Neural progenitor cell (in vitro differentiated cells): ENCODE measurements at places on chromosomes 12 and 14. TPM values are rescaled to one million over a fixed set of nuclear protein-coding genes. Genes with fewer than 3 reads are reported as not detected.

The TSHR gene
- total RNA-seq: not detected in 2 replicates

The KRT6C gene
- total RNA-seq: not detected in 2 replicates

- DNase-seq: no peak
These were observed 114.6 kb upstream of the KRAS start for GRCh38 chr12:25365340-25365730.

GRCh38 chr14:92850492-92850891 lies 56.4 kb downstream of the GOLGA5 start:
- DNase-seq: no peak
